ENCODE measurements at places on chromosomes 13 and 19. TPM values are rescaled to one million over a fixed set of nuclear protein-coding genes. Genes with fewer than 3 reads are reported as not detected.

- no peak for DNase-seq
Observed at GRCh38 chr13:51770160-51770559, 33.8 kb downstream of the DHRS12 start.

DNA sequence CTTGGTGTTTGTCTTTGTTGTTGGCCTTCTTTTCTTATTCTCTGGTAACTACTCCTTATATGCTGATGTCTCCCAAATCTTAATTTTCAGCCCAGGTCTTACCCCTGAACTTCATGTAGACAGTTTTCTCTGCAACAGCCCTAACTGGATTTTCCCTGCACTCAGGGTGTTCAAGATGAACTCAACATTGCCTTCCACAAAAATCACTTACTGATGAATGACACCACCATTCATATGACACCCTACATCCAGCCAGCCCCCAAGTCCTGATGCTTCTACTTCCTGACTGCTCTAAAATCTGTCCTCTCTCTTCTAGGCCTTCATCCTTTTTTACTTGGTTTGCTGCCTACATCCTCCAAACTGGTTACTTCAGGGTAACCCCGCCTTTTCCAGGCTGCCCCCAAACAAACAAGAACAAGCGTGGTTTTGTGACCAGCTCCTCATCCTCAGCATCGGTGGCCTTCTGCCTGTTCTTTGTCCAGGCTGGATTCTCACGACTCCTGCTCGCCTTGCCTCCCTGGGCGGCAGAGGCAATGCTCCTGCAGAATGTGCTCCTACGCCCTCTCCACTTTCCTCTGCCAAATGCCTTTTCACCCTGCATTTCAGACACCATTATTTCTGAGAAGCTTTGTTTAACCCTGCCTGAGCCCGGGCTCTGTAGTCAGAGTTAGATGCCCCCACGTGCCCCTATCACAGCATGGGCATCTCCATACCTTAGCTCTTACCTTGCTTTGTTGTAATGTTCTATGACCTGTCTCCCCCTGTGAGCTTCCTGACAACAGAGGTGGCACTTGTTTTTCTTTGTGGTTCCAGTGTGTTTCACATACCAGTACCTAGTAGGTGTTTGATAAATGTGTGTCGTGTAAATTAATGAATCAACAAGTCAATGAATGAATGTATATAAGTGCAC is 61.8 kb downstream of the WDFY2 start:
- DNase-seq: no peak

The PSPN gene
- polyA plus RNA-seq: 1.7 TPM

The ZNF57 gene
- polyA plus RNA-seq: 7.6 TPM

The NAPSA gene
- 23.2 TPM for polyA plus RNA-seq

GRCh38 chr13:112828756-112829155 is 138.9 kb downstream of the ATP11A start:
- DNase-seq: no peak

- DNase-seq: no peak
Observed at GRCh38 chr19:29477831-29478577, 47.8 kb upstream of the VSTM2B start.

DNA sequence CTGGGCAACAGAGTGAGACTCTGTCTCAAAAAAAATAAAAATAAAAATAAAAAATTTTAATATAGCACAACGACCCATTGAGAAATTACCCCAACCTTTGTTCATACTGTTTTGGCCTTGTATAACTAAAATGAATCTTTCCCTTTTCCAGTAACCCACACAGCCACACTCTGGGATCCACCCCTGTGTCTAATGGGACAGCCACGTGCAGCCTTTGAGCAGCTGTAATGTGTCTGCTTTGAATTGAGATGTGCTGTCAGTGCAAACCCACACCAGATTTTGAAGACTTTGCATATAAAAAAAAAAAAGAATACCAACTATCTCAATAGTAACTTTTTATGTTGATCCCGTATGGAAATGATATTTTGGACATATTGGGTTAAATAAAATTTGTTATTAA is 112.7 kb upstream of the UBL3 start:
- no peak for DNase-seq

DNA sequence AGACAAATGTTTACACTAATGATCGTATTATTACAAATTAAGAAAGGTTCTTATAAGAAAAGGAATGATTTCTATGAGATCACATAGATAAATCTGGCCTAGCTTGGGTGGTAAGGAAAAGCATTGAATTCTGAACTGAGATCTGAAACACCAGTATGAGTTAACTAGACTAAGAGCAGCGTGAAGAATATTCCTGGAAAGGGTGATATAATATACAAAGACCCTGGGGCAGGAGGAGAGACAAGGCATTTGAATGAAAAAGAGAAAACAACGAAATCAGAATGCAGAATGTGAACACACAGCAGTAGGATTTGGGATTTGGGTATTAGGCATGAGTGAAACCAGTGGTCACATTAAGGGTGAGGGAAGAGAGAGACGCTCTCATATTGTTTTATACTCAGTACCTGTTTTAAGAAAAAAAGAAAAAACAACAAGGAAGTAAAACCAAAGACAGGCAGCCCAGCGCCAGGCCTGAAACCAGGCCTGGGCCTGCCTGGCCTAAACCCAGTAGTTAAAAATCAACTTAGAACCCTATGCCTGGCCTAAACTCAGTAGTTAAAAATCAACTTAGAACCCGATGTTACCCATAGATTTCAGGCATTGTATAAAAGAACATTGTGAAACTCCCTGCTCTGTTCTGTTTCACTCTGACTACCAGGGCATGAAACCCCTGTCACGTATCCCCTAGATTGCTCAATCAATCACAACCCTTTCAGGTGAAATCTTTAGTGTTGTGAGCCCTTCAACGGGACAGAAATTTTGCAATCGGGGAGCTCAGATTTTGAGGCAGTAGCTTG is 287.1 kb downstream of the ITGBL1 start:
- no peak for DNase-seq

- no peak for DNase-seq
Observed at GRCh38 chr19:31570718-31571117, 221.5 kb upstream of the TSHZ3 start.

- DNase-seq: peak; percentile 29
Observed at GRCh38 chr13:109790942-109791605, 4.7 kb upstream of the IRS2 start.

- DNase-seq: no peak
Observed at GRCh38 chr19:42196011-42197001, 21.2 kb downstream of the DEDD2 start.

The IGSF23 gene
- polyA plus RNA-seq: not detected

The MBD3L3 gene
- polyA plus RNA-seq: not detected

DNA sequence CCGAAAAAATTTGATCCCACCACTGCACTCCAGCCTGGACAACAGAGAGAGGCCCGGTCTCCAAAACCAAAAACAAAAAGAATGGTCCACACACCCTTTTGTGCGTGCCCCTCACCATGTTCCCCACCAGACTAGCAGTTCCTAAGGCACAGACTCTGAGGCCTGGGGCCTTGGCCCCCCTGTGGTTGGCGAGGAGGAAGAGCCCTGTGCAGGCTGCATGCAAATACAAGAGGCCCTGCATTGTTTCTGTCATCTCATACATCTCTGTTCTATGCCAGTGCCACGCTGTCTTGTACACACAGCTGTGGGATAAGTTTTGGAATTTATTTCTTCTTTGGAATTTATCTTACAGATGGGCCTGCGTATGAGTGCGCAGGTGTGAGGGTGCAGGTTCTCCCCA is 4.7 kb upstream of the YJEFN3 start:
- DNase-seq: no peak

The PRR19 gene
- polyA plus RNA-seq: 1.3 TPM

DNA sequence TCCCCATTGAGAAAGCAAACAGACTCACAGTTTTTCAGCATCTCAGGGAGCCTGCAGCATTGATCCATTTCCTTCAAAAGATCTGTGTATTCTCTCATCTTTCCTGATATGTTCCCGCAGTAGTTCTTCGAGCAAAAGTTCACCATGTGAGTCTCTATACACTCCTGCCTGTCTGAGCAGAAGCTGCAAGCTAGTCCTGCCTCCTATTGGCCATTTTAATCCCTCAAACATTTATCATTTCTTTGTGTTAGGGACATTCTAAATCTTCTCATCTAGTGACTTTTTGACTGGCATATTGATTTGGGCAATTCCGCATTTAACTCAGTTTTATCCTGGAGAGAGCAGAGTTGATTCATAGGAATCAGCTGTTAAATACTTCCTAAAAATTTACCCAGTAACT is 660.4 kb upstream of the KLF12 start:
- no peak for DNase-seq

GRCh38 chr13:73059460-73060250 is 850 bp downstream of the KLF5 start:
- peak; percentile 49 for DNase-seq

- DNase-seq: no peak
Observed at GRCh38 chr13:36553491-36553890, 120.3 kb upstream of the SERTM1 start.

DNA sequence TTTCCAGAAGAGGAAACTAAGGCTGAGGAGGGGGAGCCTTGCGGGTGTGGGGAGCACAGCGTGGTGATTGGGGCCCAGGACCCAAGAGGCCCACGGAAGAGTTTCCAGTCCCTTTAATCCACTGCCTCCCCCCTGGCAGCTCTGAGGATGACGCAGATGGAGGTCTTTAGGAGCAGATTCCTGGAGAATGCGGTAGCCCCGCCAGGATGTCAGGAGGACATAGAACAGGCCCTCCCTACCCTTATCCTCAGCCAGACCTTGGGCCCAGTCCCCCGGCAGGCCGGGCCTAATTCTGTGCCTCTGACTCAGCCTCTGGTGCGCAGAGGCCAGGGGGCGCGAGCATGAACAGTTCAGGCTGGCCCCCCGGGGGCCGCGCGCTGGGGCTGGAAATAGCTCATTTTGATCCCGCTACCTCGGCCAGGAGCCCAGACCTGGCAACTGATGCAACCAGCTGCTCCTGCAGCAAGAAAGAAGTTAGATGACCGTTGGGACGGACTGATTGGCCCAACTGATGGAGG is 461 bp upstream of the HSPB6 start:
- DNase-seq: peak; percentile 87

The POU4F1 gene
- 0.07 TPM for polyA plus RNA-seq

DNA sequence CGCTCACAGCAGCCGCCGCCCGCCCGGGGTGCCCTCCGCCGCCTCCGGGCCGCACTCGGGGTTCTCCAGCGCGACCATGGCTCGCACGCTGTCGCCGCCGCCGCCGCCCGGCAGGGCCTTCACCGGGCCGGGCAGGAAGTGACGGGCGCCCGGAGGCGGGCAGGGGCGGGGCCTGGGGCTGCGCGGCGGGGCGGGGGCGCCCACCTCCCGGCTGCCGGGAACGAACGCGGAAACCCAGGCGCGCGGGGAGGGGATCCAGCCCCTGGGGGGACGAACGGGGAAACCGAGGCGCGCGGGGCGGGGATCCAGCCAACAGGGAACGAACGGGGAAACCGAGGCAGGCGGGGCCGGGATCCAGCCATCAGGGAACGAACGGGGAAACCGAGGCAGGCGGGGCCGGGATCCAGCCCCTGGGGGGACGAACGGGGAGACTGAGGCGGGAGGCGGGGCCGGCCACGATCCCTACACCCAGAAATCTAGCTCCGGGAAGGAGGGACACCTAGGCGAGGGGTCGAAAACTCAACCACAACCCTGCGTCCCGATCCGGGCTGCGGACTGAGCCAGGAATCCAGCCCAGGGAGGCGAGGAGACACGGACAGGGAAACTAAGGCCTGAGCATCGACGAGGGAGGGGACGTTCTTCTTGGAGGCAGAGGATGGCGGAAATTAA is at the start of gene R3HDM4:
R3HDM4 (minus strand) TSS at position 140 of the 669 bp plus-strand sequence; CDS start at position 78, 62 bp downstream.
- DNase-seq: no peak

- DNase-seq: no peak
Observed at GRCh38 chr13:77375560-77376108, 48.7 kb upstream of the MYCBP2 start.

DNA sequence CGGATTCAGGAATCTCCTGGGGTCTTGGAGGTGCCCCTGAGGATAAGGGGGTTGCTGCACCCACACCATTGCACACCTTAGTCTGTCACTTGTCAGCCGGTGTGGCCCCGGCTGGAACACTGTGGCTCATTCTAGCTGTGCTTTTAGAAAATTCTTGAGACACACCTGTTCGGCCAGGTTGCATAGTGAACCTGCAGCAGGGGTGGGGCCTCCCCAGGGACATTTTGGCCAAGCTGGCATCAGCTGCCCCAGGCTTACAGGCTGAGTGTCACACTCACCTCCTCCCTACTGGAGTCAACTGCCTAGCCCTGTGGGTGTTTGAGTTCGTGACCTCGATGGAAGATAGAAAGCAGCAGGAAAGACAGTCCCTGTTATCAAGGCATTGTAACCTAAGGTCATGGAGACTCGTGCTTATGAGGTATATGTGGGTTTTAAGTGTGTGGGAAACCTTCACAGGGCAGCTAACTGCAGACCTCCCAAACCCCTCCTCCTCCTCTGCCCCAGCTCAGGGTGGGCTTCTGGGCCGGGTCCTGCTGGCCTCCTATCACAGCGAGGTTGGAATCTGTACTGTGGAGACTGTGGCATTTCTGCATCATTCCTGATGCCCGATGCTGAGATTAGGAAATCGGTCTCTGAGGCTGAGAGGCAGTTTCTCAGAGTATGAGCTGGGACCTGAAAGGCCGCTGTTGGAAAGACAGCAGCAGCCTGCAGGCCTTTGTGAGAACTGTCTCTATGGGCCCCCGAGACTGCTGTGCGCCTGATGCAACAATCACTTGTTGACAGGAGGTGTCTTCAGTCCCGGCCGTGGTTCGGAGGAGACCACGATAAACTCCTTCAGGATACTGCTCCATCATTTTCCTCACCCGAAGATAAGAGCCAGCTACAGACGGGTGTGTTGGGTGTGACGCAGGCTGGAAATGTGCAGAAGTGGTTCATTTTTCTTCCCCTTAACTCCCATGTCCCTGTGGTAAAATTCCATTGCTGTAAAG is 72.2 kb downstream of the ATP11A start:
- no peak for DNase-seq

The HSPB6 gene
- 57.2 TPM for polyA plus RNA-seq

- DNase-seq: no peak
Observed at GRCh38 chr13:60590800-60591747, 194.1 kb downstream of the TDRD3 start.

DNA sequence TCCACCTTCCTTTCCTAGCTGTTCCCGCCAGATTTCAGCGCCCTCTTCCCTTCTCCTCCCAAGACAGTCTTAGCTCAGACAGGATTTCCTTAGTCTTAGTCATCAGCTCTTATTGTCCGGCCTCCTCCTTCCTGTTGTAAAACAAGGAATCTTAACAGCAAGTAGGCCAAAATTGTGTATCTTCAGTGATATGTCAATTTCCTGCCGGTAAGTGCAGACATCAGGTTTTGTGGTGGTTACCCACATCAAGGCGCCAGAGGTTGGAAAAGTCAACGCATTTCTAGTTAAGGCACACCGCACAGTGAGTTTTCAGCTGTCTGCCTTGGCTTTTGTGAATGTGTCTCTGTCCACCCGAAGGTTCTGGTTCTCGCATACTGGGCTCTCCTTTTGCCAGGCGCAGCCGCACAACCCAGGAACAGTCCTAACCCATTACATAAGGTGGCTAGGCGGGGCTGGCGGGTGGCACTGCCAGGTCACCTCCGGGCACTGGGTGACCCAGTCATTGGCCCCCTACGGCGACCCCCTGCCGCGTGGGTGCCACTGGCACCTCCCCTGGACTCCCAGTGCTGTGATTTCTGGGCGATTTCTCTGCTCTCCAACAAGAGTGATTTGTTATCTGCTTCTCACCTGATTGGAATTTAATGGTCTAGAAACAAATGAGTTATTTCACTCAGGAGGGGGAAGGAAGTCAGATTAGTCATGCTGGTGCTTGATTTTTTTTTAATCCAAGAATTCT is 12.9 kb downstream of the COL4A2 start:
- no peak for DNase-seq

GRCh38 chr13:102203718-102204117 is 198.1 kb downstream of the FGF14 start:
- no peak for DNase-seq

GRCh38 chr13:90738881-90739280 is 608.6 kb upstream of the MIR17HG start:
- DNase-seq: no peak

The NOP53 gene
- polyA plus RNA-seq: 393 TPM

The SLC25A41 gene
- 0.57 TPM for polyA plus RNA-seq
